ENCODE measurements at places on chromosomes 1 and 21.

DNA sequence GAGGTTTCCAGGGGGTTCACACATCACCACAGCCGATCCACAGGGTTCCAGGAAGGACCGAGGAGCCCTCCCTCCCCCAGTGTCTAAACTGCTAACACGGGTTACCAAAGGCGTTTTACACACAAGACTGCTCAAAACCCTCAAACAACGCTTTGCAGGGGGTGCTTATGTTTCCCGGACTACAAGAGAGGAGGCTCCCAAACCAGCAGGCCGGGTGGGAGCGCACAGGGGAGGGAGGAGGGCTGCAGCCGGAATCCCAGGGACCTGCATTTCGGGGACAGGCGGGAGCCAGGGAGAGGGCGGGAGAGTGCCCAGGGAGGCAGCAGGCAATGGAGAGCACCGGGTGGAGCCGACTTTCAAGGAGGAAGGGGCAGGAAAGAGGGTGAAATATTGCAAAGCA lies 50.8 kb downstream of the ACBD3 start:
- no peak for DNase-seq

DNA sequence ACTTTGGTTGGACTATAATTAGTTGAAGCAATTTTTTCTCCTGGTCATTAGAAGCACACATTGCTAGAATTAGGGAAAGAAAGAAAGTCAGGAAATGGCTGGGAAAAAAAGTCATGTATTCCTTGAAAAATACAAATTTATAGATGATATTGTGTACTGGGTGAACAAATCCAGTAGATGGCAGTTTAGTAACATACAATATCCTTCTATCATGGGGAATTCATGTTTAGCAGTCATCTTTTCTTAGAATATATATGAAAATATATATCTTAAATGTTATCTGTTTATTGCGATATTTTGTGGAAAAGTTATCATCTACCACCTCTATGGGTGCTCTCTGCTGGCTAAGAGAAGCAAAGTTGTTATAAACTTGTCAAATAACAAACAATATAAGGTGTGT lies 13.1 kb upstream of the ZRANB2 start:
- DNase-seq, result no peak

DNA sequence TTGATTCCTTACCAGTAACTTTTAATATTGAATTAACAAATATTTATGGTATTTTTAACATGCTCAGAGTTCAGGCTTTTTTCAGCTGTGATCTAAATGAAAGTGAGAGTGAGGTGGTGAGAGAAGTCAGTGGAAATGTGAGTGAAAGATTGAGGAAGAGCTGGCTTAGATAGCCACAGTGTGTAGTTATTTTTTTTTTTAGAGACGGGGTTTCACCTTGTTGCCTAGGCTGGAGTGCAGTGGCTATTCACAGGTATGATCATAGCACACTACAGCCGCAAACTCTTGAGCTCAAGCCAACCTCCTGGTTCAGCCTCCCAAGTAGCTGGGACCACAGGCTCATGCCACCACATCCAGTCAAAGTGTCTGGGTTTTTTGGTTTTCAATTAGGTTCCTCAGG lies 10.9 kb downstream of the RNF11 start:
- DNase-seq, result no peak

DNA sequence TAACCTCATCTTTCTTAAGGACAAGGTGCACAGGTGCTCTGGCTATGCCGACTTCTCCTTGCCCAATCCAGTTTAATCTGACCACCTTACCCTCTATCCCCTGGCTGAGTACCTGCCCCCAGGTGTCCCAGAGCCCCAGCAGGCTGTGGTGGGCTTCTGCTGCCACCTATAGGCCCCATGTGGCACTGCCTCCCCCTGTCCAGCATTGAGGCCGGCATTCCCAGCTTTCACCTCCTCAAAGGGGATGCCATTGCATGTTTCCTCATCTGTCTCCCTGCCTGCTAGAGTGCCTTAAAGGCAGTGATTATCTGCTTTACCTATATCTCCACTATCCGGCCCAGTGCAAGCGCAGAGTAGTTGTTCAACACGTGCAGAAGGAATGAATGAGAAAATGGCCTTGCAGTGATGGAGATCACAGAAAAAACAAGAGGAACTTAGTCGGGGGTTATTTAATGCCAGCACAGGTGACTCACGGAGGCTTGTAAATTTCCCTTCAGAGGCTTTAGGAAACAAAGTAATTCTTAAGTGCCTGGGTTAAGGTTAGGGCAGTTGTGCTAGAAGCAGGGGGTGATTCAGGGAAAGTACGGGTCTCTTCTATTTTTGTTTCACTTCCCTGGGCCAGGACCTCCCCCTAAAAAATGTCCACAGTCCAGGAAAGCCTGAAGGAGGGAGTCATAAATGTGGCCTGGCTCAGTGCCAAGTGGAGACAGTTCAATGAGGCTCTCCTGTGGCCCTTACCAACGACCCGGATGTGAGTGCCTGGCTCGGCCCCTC lies 131.8 kb upstream of the NGF start:
- DNase-seq, result peak; percentile 10

DNA sequence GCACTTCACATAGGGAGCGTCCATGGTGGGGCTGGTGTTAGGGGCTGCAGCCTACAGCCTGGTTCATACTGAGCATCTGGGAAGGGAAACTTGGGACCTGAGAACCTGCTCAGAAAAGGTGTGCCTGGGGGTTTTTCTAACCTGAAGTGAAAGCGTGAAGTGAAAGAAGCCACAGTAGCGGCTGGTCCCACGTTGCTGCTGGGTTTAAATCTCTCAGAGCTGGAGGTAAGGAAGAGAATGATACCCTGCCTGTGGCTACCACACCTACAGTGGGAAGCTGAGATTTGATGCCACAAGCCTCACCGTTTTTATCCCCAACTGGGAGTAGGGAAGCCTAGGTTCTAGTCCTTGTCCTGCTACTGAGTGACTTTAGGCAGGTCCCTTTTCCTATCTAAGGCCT lies 21.0 kb upstream of the FUCA1 start:
- no peak for DNase-seq

GRCh38 chr1:58251430-58252073 lies 295.0 kb downstream of the OMA1 start:
- DNase-seq, result no peak

DNA sequence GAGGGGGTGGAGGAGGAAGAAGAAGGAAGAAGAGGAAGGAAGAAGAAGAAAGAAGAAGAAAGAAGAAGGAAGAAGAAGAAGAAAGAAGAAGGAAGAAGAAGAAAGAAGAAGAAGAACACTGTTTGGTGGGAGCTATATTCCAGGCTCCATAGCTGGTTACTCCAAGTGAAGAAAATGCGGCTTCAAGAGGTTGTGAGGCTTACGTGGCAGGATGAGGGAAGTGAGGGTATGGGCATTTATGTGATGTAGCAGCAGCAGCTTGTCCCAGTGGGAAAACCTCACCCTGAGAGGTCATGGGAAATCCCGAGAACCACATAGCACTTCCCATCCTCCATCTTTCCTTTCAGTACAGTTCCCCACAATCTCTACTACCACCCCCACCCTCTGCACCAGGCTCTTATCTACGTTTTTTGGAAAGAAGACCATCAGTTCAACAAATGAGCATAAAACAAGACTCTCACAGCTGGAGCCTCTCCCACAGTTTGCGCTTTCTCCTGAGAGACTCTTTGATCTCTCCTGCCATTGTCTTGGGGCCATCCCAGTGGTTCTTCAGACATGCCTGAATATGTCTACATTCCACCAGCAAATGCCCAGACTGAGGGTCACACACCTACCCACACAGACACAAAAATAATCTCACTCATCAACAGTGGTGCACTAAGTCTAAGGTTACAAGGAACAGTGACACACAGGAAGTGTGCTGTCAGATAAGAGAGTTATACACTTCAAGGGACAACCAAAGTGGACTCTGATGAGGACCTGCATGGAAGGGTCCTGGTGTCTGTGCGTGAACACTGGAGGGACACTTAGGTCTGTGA lies 77.9 kb upstream of the KCNJ15 start:
- DNase-seq, result no peak

DNA sequence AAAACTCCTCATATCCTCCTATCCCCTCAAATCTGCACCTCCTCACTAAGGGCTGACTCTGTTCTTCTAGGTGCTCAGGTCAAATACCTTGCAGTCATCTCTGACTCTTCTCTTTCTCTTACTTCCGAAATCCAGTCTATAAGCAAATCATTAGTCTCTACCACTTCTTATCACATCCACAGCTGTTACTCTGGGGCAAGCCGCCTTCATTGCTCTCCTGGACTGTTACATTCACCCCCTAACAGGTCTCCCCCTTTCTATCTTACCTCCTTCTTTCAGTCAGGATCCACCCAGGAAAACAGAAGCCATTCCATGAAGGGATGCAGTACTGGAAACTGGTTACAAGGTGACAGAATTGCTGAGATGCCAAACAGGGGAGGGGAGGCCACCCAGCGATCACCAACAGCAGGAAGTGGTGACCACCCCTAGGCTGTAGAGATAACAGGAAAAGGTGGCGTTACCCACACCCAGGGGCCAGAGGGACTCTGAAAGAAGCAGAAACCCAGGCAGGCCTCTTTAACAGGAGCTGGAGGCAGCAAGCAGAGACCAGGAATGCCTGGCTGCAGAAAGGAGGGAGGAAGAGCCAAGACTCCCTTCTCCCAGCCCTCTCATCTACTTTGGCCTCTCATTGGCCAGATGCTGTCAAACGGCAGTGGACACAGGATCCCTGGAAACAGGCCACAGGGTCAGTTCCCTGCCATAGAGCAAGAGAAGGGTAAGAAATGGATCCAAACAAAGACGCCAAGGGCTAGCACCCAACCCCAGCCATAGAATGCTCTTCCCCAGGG lies 55.5 kb upstream of the FOXO6 start:
- no peak for DNase-seq

DNA sequence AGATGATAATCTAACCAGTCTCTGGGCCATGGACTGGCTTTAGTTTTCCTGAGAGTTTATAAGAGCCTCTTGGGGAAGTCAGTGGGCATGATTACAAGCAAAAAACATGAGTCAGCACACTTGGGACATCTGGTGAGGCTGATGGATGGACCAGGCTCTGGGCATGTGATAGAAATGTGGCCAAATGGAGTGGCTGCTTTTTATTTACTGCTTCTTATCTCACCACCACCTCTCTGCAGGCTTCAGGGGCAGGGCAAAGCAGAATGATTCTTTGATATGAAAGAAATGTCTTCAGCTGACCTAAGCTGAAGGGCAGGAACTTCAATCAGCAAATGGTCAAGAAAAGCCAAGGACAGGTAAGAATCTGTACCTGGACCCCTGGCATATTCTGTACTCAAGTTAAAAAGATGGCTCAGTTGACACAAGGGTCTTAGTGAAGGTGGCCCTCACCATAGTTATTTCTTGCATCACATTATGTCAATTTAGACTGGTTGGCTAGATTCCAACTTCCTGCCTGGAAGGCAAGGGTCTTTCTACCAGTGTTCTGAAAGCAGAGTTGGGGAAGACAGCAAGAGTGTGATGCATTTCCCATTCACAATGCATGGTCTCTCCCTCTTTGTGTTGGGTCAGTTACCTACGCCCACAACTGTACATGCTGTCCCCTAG lies 162.8 kb downstream of the FASLG start:
- DNase-seq, result no peak

- DNase-seq, result no peak
Observed at GRCh38 chr21:44666401-44667320, at the start of gene KRTAP12-2. TSS of gene KRTAP12-2 (minus strand) at chr21:44666927. CDS start at chr21:44666886, 41 bp downstream.

GRCh38 chr21:43921571-43921978 lies 56.6 kb downstream of the AGPAT3 start:
- DNase-seq, result no peak

DNA sequence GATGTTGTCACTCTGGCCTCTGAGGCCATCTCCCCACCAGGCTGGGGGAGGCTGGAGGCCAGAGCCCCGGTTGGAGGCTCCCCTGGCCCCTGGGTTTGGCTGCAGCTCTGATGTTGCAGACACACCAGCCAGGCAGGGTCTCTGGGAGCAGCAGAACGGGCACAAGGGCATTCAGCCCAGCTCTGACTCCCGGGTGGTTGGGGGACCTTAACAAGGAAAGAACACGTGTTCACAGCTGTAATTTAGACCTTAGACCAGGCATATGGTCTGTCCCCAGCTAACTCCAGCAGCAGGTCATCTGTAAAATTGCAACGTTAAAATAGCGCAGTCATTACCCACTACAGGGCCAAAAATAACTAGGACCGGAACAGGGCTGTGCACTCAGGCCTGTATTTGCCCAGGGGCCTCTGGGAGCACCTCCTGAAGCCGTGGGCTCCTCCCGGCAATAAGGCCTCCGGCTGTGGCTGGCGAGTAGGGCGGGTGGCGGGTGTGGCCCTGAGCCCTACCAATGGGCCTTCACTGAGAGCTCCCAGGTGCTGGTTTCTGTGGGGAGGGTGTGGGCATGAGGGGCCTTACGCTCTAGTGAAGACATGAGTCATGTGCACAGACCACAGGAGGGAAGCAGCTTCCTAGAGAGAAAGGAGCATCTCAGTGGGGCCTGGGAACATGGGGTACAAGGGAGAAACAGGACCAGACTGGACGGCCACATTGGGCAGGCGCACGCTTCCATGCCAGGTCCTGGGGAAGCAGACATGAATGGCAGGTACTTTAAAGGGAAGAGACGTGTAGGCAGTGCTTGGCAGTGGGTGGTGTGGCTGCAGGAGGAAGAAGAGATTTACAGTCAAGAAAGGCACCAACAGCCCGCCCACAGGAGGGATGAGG lies 6.1 kb downstream of the LDLRAP1 start:
- peak; percentile 80 for DNase-seq

- no peak for DNase-seq
Observed at GRCh38 chr21:42238185-42238934, 19.4 kb downstream of the ABCG1 start.

DNA sequence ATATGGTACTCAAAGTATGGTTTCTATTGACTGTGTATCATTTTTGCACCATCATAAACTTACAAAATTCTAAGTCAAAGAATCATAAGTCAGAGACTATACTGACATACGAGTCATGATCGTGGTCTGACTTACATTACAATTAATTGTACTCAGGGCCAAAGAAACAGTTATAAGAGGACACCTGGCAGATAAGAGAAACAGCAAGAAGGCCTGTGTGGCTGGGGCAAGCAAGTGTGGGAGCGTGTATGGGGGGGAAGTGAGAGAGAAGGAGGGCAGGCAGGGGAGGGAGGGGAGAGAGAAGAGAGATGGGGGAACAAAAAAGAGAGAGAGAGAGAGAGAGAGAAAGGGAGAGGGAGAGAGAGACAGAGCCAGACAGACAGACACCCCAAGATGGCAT lies 70.9 kb downstream of the RERE start:
- no peak for DNase-seq

DNA sequence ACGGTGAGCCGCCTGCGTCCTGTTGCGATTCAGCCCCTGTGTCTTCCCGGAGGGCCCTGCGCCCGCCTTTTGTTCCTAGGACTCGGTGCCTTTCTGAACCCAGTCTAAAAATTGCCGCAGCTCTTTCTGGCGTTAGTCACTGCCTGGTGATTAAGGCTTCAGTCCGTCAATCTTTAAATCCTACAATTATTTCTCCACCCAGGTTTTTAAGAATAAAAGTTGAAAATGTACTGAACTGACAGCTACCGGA lies 16.2 kb upstream of the PDXK start:
- no peak for DNase-seq

All from activated T-cell treated with anti-CD3 and anti-CD28 coated beads for 24 hours (primary cell).